D341Med (cell line): ENCODE measurements at places on chromosomes 2 and 18.

DNA sequence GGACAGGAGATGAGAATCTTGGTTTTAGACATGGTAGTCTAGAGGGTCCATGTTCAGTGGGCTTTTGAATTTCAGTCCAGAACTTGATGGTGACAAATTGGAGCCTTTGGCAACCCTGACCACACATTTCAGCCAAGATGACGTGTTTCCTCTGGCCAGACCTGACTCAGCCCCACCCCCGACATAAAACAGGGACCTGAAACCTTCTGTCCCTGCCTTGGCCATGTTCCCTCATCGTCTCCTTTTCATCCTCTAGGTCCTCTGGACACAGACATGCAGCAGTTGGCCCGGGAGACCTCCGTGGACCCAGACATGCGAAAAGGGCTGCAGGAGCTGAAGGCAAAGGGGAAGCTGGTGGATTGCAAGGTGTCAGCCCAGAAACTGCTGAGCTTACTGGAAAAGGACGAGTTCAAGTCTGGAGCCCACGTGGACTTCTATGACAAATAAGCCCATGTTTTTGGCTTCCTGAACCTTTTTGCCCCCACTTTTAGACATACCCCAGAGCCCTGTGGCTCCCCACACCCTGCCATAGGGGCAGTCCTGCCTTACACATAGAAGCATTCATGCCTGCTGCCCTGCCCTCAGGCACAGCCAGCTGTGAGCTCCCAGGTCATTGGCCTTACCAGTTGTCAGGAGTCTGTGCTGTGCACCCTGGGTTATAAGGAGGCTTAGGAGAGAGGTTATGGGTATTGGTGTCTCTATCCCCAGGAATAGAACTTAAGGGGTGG lies 4.0 kb downstream of the SPR start:
- no peak for DNase-seq

GRCh38 chr18:58592223-58593214 lies 36.4 kb downstream of the ALPK2 start:
- peak; percentile 77 for DNase-seq

DNA sequence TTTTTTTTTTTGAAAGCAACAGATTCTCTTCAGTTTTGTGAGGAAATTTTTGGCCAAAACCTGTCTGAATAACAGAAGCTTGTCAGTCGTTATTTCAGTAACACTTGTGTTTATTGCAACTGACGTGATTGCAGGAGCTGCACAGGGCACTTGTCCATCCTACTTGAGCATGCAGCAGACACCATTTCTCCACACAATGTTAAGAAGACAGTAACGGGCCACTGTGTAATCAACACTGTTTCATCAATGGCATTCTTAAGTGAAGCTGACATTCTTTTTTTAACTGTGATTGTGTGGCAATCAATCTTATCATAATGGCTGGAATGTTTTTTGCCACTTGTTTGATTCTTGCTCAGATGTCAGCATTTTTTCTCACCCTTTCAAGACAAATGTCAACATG lies 50.1 kb upstream of the PIEZO2 start:
- no peak for DNase-seq

- DNase-seq, result no peak
These were observed 124.6 kb downstream of the LRATD1 start for GRCh38 chr2:14756981-14757657.

GRCh38 chr2:53715568-53715967 lies 52.0 kb upstream of the CHAC2 start:
- DNase-seq, result no peak

DNA sequence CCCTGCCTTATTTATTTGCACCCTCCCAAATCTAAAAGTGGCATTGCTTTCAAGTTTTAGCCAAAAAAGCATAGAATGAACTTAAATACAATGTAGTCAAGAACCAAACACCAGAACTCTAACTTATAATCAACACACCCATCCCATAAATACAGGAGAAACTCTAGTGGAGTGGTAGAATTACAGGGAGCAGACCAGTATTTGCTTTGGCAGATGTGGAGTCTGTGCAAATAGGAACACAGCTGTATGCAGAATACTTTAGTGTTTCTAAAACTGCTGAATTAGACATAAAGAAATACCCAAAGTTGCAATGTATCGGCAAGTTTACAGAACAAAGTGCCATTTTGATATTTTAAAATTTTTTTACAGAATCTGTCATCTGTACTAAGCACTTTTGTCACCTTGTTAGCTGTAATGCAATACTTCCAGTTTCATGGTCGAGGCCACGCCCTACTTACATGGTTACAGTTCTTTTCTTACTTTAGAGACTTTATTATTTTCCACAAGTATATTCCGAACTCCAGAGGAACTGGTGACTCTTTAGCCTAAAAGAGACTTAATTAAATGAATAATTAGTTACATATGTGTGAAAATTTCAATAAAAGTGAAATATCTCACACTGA lies 23.7 kb upstream of the COL5A2 start:
- DNase-seq, result no peak

GRCh38 chr2:147364597-147364996 lies 480.2 kb upstream of the ACVR2A start:
- no peak for DNase-seq

GRCh38 chr2:10906926-10907625 lies 4.7 kb upstream of the KCNF1 start:
- no peak for DNase-seq

- no peak for DNase-seq
These were observed 4.2 kb downstream of the UGP2 start for GRCh38 chr2:63845866-63846265.

DNA sequence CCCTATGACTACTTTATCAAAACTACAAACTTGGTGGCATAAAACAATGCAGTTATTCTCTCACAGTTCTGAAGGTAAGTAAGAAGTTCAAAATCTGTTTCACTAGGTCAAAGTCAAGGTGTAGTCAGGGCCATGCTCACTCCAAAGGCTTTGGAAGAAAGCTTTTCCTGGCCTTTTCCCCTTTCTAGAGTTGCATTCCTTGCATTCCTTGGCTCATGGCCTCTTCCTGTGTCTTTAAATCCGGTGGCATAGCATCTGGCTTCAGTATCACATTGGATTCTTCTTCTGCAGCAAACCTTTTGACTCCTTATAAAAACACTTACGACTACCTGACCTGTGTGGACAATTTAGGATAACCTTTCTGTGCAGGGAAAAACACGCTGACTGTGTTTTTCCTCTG lies 543.5 kb upstream of the HNMT start:
- no peak for DNase-seq

- peak; percentile 72 for DNase-seq
These were observed 711 bp downstream of the DOK6 start for GRCh38 chr18:69401226-69401971.

DNA sequence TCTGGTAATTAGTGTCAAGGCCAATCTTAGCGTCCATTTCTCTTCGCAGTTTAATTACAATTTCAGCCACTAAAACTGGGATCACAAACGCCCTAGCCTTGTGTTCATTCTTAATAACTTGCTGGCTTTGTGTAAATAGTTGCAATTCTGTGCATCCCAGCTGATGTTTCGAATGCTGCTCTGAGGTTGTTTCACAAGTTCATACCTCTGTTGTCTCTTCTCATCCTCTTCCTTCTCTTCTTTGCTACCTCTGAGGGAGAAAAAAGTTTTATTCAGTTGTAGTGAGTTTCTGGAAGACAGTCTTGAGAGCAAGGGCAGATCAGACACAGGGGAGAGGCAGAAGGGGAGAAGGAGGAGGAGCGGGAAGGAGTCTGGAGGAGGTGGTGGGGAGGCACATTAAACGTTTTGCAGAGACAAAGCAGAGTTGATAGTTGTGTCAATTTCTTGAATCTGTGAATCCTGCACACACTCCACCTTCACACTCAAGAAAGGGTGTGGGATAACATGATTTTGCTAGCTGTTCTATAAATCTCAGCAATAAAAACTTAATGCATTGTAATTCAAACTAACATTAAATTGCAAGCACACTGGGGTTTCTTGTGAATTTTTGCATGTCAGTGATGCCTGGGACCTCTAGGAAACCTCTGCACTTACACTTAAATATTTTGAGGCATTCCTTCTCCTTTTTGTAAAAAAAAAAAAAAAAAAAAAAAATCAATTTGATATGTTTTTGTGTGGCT lies 6.8 kb downstream of the MEIS1 start:
- no peak for DNase-seq

GRCh38 chr2:24052951-24053350 lies 3.4 kb downstream of the FKBP1B start:
- no peak for DNase-seq

- DNase-seq, result no peak
These were observed 81.2 kb upstream of the REV1 start for GRCh38 chr2:99571021-99571420.

GRCh38 chr2:107730898-107731297 lies 95.8 kb upstream of the RGPD4 start:
- DNase-seq, result no peak

GRCh38 chr18:50602466-50602865 lies 42.6 kb downstream of the MAPK4 start:
- DNase-seq, result no peak

DNA sequence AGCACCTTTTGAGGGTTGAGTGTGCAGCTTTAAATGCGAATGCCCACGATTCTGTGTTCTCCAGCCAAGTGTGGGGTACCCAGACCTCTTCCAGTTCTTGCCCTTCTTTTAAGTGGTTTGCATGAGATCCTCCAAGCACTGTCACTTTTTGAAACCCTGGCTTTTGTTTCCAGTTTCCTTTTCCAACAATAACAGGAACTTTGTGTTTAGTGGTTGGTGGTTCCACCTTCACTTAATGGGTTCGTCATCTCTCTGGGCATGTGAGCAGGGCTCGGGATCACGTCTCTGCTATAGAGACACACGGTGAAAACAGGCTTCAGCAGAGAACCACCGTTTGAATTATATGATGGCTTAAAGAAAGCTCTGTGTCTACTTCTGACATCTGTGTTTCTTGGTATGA lies 197.6 kb downstream of the LDLRAD4 start:
- no peak for DNase-seq

DNA sequence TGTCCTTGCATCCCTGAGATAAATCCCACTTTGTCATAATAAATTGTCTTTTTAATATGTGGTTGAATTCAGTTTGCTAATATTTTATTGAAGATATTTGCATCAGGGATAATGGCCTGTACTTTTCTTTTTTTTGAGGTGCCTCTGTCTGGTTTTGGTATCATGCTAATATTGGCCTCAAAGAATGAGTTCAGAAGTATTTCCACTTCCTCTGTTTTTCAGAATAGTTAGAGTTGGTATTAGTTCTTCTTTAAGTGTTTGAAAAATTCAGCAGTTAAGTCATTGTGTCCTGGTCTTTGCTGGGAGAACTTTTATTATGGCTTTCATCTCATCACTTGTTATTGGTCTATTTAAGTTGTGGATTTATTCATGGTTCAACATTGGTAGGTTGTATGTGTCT lies 464.1 kb upstream of the CRIM1 start:
- no peak for DNase-seq

GRCh38 chr2:84875213-84875560 lies 5.7 kb downstream of the TRABD2A start:
- DNase-seq, result no peak

DNA sequence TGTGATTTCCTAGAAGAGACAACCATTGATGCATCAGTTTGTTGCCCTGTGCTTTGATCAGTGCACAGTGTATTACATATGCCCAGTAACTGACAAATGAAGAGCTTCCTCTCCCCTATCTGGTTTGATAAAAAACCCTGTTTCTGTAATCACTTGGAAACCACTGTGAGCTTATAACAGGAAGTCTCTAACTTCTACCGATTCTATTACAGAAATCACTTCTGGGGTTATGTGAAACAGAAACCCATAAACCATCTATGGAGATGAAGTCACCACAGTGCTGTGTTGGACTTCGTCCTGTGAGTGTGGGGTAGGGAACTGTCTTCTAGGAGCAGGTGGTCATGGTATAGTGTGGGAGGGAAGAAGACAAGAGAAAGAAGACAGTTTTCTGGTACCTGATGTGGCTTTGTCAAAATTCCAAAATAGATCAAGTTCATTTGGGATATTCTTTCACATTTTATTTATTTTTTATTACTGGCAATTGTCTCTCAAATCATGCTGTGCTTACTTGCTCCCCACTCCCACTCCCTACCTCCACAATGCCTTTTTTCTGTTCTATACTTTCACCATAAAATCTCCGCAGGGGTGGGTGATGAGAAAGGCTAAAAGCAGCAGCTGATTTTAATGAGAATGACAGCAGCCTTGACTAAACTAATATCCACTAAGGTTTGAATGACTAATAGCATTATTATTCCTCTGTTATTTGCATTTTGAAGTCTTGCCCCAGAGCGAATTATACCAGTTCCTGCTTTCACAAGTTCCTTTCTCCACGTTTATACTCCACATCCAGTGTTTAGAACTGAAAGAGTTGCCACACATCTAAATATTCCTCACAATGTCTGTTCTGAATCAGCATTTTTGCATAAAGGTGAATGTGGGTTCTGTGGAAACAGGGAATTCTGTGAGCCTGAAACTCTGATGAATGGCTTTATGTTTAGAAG lies 41.7 kb upstream of the RND3 start:
- DNase-seq, result no peak

DNA sequence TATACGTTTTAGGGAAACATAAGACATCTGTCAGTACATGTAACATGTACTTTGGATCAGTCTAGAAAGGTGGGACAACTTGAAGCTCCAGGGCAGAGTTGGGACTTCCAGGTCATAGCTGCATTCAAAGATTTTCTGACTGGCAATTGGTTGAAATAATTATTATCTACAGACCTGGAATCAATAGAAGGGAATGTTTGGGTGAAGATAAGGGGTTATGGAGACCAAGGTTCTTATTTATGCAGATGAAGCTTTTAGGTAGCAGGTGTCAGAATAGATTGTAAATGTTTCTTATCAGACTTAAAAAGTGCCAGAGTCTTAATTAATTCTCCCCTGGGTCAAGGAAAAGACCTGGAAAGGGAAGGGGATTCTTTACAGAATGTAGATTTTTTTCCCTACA lies 19.8 kb downstream of the RPIA start:
- DNase-seq, result no peak
